ENCODE measurements at places on chromosomes 12 and 14.
A peak's percentile ranks its signal among the peaks of the same experiment; 100 is the strongest.

- no peak for DNase-seq
Measured at GRCh38 chr12:15982071-15982470, 70.9 kb downstream of the DERA start.

GRCh38 chr12:62436164-62436503 lies 30.5 kb upstream of the MON2 start:
- DNase-seq = no peak

DNA sequence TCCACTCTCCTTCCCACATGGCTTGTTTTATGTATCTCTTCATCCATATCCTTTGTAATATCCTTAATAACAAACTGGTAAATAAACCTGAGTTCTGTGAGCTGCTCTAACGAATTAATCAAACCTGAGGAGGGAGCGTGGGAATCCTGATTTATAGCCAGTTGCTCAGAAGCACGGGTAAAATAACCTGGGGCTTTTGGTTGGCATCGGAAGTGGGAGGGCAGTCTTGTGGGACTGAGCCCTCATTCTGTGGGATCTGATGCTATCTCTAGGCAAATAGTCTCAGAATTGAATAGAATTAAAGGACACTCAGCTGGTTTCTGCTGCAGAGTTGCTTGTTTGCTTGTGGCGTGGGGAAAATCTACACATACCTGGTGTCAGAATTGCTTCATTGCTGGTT lies 17.5 kb upstream of the LDHB start:
- DNase-seq = no peak

GRCh38 chr12:27779416-27779919 lies 565 bp upstream of the KLHL42 start:
- peak; percentile 74 for DNase-seq

DNA sequence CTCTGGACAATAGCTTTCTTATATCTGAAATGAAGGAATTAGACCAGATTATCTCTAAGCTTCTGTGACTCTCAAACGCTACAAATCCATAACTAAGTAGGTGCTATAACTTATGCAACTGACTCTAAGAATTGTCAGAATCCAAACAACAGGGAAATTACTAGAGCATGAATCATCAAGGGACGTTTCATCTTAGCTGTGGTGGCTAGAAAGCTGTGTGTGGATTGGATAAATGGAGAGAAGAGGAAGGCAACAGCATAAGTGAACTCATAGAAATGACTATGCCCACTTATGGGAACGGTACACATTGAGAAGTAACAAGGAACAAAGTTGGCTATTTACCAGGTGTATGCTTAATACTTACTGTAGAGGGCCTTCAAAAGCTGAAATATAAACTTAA lies 96.0 kb upstream of the NEDD1 start:
- DNase-seq = no peak

GRCh38 chr12:45561488-45561887 lies 168.0 kb upstream of the ARID2 start:
- DNase-seq = no peak

DNA sequence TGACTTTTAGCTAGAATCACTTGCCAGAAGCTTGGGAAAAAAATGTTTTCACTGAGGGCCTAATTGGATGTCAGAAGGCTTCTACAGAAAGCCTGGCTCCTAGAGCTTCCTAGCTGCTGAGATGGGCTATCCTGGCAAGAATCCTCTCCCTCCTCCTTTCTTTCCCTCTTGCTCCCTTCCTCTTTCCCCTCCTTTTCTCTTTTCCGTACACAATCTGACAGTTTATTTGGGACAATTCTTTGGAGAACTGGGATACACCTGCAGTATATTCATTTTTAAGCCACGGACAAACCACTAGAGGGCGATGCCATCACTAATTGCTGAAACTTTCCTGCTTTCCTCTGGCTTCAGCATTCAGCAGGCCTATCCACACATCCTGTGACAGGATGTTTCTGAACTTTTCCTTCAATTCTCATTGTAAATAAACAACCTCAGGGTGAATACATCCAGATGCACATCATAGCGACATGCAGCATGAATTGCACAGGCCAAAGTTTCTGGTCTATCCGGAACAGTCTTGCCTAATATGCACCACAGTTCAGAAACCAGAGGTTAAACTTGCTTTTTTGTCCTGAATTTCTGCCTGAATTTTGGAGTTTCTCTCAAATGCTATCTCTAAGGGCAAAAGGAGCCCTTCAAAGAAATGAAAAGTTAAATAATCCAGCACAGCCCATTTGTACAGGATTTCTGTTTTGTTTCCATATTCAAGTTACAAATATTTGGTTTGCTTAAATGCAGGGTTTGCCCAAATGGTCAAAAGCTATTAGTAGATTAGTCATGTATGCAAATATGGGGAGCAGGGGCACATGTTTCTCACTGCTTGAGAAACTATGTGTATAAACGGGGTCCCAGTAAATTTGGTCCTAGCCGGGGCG lies 142.8 kb downstream of the PAWR start:
- peak; percentile 88 for DNase-seq

GRCh38 chr14:70283156-70283555 lies 76.3 kb downstream of the COX16 start:
- no peak for DNase-seq

GRCh38 chr12:110353211-110353965 lies 50.1 kb downstream of the ANAPC7 start:
- no peak for DNase-seq

GRCh38 chr12:46660719-46661109 lies 165.1 kb downstream of the SLC38A4 start:
- DNase-seq = no peak

GRCh38 chr14:55333711-55334485 lies 62.7 kb downstream of the FBXO34 start:
- no peak for DNase-seq

DNA sequence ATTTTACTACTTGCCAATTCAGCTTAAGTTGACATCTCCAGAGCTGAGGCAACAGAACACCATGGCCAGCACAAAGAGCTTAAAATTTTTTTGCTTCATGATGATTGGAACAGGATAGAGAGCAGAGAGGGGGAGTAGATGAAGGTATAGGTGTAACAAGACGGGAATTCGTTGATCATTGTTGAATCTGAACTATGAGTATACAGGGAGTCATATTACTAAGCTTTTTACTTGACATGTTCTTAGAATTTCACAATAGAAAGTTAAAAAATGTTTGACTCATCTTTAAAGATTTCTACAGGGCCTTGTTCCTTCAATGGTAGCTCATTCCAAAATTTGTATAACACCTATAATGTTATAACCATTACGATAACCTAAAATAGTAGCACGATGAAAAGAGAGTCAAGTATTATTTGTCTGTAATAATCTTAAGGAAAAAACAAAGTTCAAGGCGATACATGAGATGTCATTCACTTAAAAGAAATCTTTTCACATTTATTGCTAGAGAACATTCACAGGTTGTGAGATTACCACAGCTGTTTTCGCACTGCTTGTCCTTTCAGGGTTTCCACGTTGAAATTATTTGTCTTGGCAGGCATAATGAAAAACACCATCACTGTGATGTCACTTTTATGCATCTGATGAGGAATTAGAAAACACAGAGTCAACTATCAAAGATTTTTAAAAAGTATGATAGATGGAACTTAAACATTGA lies 33.9 kb downstream of the SPX start:
- DNase-seq = no peak

DNA sequence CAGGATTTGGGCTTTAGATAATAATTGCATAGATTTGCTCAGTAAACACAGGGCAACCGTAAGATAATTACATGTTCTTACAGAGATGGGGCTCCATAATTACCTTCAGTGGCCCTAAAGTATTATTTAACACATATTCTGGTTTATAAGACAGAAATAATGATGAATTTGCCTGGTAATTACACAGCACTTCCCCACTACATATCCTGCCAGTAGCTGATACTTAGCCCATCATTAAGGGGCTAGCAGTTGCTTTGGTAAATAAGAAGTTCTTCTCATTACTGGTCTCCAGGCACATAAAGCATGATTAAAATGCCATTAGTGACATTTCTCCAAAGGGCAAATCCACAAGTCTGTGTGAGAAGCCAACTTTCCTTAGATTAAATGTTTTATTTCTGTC lies 158.7 kb downstream of the NUAK1 start:
- no peak for DNase-seq

DNA sequence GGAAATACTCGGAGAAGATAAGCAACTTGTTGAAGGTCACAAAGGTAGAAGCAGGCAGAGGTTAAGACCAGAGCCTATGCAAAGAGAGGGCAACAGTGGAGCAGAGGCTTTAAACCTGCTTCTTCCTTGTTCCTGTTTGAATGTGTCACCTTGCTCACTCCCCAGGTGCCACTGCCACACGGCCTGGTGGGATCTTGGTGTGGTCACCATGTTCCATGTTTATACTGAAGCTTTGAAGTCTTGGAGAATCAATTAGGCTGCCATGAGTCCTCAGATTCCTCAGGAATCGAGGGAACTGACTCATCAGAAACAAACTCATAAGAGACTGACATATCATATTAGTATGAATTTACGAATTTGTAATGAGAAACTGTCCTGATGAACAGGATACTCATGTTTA lies 46.8 kb downstream of the IQSEC3 start:
- DNase-seq = no peak

GRCh38 chr12:115135800-115136211 lies 451.8 kb upstream of the TBX3 start:
- DNase-seq = no peak

GRCh38 chr14:64409126-64409920 lies 21.2 kb downstream of the MTHFD1 start:
- no peak for DNase-seq

DNA sequence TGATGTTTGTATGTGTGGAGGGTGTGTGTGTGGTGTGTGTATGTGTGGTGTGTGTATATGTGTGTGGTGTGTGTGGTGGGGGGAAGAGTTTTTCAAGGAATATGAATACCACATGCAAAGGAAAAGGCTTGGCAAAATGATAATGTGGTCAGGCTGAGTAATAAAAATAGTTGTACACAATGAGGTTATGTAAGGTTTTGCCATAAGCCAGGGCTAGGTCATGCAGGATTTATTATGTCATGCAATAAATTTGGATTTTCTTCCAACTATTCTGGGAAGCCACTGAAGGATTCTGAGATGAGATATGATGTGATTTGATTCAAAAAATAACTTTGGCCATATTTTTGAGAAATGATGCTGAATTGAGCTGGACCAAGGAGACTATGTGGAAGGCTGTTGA lies 1191.6 kb upstream of the SEL1L start:
- DNase-seq = no peak
